ENCODE measurements at places on chromosomes 6 and 20.

DNA sequence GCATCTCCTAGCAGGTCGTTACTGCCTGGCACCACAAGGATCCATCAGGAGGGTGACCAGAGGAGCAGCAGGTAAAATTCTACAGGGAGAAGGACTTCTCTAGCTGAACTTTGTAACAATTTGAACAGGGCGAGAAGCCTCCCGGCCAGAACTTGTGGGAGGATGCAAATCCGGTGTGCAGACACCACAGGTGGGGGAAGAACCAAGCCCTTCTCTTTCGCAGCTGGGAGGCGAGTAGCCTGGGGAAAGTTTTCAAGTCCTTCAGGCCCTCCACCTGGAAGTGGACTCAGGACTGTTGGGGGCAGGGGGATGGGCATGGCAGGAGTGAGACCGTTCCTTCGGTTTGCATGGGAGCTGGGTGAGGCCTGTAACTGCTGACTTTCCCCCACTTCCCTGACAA, 42.7 kb upstream of the FAM210B start:
- DNase-seq = no peak

- peak; percentile 10 for DNase-seq
Measured at GRCh38 chr20:4607287-4607713, 114.4 kb upstream of the PRND start.

- DNase-seq = no peak
Measured at GRCh38 chr20:59154317-59155013, 9.2 kb upstream of the ZNF831 start.

- DNase-seq = no peak
Measured at GRCh38 chr6:3260772-3261517, 2.2 kb downstream of the PSMG4 start.

DNA sequence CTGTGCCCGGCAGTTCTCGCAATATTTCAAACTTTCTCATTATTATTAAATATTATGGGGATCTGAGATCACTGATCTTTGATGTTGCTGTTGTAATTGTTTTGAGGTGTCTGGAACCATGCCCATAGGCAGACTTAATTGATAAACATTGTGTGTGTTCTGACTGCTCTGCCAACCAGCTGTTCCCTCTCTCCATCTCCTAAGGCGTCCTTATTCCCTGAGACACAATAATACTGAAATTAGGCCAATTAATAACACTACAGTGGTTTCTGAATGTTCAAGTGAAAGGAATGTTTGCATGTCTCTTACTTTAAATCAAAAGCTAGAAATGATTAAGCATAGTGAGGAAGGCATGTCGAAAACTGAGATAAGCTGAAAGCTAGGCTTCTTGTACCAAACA, 7.6 kb downstream of the MAPK14 start:
- DNase-seq = no peak

- DNase-seq = no peak
Measured at GRCh38 chr6:9984607-9985006, 430.3 kb downstream of the TFAP2A start.

DNA sequence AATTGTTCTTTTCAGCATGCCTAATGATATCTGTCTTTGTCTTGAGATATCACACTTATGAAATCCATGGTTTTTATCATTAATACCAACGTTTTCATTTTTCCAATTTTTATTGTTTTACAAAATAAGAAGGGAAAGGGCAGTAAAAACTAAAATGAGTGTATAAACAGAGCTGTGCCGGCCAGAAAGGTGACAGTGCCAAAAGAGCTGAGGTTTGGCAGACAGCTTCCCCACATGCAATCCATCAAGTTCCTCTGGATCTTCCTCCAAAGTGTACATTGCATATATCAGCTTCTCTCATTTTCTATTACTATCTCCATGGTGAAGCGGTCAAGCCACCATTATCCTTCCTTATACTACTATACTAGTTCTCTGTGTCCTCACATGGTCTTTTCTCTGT, 10.1 kb upstream of the TMEM244 start:
- DNase-seq = no peak

GRCh38 chr6:90294614-90294988, 2.0 kb downstream of the BACH2 start:
- no peak for DNase-seq

DNA sequence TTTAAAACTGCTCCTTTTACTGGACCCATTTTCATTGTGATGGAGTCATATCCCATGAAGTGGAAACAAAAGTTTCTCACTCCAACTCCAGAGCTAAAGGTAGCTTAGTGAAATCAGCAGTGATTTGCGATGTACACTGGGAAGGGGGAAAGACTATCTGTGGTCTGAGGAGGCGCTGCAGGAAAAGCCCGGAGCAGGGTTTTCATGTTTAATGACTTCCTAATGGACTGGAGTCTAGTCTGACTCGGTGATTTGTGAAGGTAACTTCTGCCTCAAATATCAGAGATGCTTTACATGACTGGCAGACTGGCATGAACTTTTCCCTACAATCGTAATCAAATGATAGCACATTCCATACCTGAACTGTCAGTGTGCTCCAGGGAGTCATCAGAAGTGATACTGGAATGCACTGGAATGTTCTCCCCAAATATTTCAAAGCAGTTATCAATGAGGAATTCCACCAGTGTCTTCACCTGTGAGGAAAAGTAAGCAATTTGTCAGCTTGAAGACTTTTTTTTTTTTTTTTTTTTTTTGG, 7.0 kb downstream of the TAGAP start:
- no peak for DNase-seq

GRCh38 chr6:109139109-109139508, 43.8 kb downstream of the CEP57L1 start:
- DNase-seq = no peak

- DNase-seq = no peak
Measured at GRCh38 chr6:77470983-77471382, 7.7 kb upstream of the HTR1B start.

GRCh38 chr20:35556871-35557270, 15.0 kb downstream of the ERGIC3 start:
- DNase-seq = no peak

DNA sequence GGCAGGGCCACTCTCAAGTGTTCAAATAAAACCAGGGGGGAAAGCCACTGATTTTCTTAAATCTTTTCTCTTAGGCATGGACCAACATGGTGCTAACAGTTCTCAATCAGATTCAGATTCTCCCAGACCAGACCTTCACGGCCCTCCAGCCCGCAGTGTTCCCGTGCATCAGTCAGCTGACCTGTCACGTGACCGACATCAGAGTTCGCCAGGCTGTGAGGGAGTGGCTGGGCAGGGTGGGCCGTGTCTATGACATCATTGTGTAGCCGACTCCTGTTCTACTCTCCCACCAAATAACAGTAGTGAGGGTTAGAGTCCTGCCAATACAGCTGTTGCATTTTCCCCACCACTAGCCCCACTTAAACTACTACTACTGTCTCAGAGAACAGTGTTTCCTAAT, 41.5 kb upstream of the SMIM28 start:
- no peak for DNase-seq

DNA sequence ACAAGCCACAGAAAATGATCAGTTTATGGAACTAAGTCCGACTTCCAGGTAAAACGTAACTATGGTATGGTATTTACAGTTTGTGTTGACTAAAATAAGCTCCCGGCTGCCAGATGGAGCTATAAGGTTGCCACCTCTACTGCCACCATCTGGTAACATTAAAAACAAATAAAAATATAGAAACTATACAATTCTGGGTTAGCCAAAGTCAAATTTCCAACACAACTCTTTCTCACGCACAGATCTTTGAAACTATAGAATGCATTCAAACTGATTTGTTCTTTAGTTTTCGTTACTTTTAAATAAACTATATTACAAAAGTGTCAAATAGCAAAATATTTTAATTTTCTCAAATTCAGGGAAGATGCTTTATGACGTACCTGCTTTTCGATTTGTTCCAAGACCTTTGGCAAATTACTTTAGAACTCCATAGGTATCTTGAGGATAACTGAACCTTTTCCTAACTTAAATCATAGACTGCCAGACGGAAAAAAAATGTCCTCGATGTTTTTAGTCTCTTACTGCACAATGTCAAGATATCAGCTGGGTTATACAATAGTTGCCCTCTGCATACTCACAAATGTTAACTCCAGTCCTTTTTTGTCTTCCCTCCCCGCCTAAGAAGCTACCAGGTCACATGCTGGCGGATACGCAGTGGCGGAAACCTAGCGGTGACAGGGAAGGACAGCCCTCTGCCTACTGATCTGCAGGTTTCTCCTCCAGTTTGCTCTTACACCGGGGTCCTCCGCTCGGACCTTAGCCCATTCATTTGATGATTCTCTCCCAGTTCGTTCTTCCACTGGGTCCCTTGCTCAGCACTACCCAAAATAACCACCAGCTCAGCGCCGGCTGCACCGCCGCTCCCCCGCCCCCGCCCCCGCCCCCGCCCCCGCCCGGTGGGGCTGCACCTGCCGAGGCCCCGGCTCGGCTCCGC, 888 bp downstream of the SLC17A5 start:
- peak; percentile 44 for DNase-seq

GRCh38 chr6:47034926-47035325, 7.2 kb downstream of the ADGRF1 start:
- DNase-seq = peak; percentile 95

DNA sequence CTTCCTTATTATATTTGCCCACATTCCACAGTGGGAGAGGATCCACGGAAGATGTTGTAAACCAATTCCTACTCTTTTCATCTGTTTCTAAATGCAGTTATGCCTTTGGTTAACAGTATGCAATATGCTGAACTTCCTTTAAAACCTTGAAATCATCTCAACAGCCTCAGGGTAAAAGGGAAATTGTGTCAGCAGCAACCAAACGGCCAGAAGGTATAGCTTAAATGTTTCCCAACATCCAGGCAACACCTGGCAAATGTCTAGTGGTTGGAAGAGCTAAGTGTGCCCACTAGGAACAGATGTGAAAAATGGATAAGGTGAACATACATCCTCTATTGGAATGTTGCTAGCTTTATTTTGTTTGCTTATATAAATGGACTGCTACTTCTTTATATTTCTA, 164.8 kb downstream of the FAXC start:
- DNase-seq = no peak

GRCh38 chr20:58020656-58021454, 207.6 kb downstream of the ANKRD60 start:
- no peak for DNase-seq

GRCh38 chr6:14871221-14871620, 374.6 kb upstream of the JARID2 start:
- DNase-seq = no peak

All from DMS79 (cell line).